ENCODE measurements at places on chromosomes 7 and 10.
A peak's percentile ranks its signal among the peaks of the same experiment; 100 is the strongest.

DNA sequence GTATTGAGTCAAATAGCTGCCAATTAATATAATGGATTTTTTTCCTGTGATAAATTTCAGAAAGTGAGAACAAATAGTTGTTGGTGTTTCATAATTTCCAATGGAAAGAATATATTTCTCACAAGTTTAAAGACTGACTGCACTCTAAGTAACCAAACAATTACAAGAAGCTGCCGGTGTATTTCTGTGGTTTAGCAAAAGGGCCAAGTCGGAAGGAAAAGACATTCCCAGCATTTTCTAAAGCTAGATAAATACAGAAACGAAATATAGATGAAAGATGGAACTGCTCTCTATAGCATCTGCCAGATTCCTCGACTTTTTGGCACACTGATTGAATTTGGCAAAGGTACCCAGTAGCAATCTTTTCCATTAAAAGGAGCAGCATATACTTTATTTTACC lies 92.7 kb upstream of the MKX start:
- no peak for DNase-seq

DNA sequence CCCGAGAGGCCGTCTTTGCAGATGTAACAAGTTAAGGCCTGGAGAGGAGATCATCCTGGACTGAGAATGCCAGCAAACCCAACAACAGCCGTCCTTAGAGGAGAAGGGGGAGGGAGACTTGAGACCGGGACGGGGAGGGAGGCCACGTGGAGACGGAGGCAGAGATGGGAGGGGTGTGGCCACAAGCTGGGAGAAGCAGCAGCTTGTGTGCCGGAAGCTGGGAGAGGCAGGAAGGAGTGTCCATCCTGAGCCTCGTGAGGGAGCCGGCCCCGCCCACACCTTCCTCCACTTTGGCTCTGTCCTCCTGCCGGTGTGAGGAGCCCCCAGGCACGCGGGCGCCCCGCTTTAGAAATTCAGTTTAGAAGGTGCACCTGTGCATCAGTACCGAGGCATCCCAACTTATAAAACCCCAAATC lies 95.7 kb downstream of the DNAJB6 start:
- no peak for DNase-seq

DNA sequence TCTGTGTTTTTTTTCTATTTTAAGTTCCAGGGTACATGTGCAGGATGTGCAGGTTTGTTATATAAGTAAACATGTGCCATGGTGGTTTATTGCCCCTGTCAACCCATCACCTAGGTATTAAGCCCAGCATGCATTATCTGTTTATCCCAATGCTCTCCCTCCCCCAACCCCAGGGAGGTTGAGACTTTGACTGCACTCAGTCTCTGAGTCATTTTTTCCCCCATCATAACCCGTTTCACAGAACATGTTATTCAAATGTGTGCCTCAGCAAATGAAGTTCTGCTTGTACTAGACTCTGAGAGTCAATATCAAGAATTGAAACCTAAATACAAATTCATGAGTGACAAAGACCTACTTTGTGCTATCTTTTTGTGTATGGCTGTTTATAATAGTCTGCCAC lies 70.0 kb upstream of the CYP26C1 start:
- DNase-seq, result no peak

GRCh38 chr10:52900593-52900992 lies 128.0 kb upstream of the MBL2 start:
- no peak for DNase-seq

DNA sequence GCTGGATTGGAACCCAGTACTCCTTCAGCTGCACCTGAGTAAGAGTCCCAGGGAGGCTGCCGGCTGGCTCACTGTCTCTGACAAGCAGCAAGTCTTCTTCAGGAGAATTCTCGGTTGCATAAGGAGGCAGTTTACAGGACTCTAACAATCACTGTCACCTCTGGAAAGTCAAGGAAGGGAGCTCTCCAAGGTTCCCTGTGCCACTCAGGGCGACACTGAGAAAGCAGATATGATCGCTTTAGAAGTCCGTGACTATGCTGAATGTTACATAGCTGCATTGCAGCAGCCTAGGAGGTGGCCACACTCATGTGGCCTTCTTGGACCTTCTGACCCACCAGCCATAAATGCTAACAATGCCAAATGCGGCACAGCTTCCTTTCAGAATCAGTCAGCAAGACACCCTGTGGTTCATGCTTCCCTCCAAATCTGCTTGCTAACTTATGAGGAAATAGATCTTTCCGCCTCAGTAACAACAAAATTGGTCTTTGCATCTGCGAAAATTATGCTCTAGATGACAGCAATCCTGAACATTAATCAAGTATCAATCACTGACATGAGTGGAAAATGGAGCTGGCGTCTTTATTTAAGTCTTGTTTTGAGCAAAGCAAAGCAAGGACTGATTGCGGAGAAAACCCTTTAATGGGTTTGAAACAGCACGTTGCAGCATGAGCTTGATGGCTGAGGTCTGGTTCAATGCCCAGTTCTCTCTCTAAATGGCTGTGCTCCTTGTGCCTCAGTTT lies 132.9 kb downstream of the ATXN7L1 start:
- DNase-seq, result no peak

DNA sequence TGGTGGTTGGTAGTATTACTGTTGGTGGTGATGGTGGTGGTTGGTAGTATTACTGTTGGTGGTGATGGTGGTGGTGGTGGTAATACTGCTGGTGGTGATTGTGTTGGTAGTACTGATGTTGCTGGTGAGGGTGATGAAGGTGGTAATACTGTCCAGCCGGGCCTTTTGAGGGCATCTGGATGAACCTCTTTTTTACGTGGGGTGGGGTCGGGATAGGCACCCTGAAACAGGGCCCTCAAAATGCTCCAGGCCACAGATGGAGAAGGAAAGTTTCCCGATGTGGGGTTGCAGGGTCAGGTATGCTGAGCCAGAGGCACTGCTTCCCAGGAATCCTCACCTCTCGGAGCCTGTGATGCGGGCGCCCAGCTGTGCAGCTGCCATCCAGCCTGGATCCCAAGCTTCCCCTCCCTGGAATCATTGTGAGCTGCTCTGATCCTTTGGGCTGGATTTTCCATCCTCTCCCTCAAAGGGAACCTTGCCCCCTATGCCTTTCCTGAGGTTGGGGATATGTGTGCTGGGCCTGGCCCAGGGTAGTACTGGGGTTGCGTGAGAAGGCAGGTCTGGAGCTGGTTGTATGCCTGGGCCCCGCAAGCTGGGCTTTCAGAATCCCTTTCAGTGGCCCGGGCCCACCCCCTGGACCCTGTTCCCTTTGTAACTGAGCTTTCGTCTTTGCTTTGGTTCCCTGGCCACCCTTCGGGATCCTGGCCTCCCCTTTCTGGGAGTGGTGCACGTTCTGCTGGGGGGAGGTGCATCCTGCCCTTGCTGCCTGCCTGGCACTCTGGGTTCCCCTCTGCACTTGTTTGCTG lies 43.3 kb downstream of the DOCK1 start:
- DNase-seq, result no peak

GRCh38 chr7:104816537-104816936 lies 197.5 kb upstream of the KMT2E start:
- DNase-seq, result no peak

GRCh38 chr10:33963729-33964128 lies 629.3 kb upstream of the NRP1 start:
- DNase-seq, result no peak

DNA sequence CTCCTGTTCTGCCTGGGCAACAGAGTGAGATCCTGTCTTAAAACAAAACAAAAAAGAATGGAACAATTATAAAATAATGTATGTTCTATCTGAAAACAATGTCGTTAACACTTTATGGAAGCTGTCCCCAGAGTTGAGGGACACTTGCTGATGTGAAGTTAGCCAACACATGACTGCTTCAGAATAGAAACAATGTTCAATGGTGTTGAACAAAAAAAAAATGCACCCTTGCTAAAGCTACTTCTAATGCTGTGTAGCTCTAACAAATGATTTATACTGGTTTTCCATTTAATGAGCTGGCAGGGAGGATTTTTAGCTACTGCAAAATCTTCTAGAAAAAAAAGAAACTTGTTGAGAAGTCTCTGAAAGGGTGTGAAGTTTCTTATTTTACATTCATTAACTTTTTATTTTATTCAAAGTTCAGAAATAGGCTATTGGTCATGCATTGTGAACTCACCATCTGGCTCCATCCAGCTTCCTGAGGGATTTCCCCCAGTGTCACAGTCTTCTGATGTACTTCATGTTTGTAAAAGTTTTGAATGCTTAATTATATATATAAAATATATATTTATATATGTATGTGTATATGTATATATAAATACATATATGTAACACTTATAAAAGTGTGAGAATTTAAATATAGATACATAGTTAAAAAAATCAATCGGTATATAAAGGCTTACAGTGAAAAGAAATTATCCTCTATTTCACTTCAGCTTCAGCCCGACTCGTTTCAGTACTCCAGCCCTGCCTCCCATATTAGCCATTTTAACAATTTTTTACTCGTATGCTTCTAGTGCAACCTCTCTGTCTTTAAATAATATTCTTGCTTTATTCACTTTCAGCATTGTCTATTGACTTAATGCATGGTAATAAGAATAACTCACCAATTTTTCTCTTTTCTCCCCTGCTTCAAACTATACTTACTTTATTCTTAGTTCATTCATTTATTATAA lies 35.0 kb downstream of the HDAC9 start:
- no peak for DNase-seq

DNA sequence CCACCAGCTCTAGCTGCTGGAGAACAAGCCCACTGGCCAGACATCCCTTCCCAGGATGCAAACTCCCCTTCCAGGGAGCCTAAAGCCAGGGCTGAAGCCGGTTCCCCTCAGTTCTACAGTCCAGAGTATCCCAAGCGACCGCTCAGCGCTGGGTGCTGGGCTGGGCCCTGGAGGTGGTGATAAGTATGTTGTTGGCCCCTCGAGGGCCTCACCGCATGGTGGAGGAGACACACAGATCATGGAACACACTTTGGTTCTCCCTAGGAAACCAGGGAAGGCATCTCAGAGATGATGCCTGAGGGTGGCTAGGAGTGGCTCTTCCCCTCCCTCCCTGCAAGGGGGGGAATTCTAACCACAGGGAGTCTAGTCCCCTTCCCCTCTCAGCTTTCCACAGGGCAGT lies 4.4 kb downstream of the PODXL start:
- DNase-seq, result no peak

- no peak for DNase-seq
Measured at GRCh38 chr7:55382251-55382650, 17.1 kb downstream of the LANCL2 start.

- no peak for DNase-seq
Measured at GRCh38 chr7:4123823-4124222, 558.3 kb upstream of the FOXK1 start.

GRCh38 chr10:132692311-132692710 lies 93.6 kb downstream of the NKX6-2 start:
- DNase-seq, result no peak

DNA sequence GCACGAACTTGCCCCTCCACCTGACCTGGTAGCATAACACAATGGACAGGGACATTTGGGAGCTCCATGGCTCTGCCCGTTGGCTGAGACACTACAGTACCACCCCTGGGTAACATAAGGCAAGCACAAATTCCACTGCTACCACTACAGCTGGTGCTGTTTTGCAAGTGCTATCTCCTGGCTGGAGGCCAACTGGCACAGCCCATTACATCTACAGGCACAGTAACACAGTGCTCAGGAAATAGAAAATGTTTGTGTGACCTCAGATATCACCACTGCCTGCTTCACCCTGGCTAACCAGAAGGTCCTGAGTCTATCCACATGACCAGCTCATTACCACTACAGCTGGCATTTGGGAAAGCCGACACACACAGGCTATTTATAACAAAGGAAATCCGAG lies 631.1 kb upstream of the MBL2 start:
- DNase-seq, result no peak

- DNase-seq, result no peak
Measured at GRCh38 chr7:11737723-11738122, 94.3 kb downstream of the THSD7A start.

GRCh38 chr10:80599424-80599847 lies 61.7 kb downstream of the SH2D4B start:
- peak; percentile 58 for DNase-seq

- no peak for DNase-seq
Measured at GRCh38 chr10:3982746-3983442, 197.9 kb upstream of the KLF6 start.

DNA sequence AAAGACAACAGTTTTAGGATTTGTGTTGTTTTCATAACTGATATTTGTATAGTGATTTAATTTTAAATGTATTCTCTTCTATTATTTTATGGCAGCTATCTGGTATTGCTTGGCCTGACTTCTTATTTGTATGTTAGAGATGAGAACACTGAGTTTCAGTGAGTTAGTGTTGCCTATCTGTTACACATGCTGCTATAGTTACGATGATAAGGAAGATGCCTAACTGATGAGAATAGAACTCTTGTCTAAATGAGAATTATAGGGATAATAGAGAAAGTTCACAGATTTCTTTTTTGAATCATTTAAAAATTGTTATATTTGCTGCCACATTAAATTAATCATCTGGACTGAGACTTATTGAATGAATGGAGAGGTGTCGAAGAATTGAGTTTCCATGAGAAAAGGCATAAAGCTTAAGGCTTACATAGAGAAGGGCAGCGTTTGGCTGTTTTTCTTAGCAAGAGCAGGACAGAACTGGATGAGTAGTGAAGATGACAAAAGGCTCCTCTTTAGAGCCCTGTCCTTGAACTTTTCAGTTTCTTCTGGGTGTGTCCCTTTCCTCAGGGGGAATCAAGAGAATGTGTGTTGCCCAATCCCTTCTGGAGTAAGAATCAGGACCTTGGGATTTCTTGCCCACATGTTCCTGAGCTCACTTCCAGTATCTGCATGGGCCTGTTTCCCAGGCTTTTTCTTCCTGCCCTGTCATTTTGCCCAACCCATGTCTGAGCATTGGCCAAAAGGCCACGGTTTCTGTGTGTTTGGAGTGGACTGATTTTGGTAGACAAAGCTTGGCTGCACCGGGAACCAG lies 195.6 kb upstream of the CSTF2T start:
- no peak for DNase-seq

- DNase-seq, result no peak
Measured at GRCh38 chr10:122519144-122519543, 41.4 kb upstream of the DMBT1 start.

GRCh38 chr10:33010132-33011037 lies 52.4 kb upstream of the ITGB1 start:
- DNase-seq, result no peak

- DNase-seq, result no peak
Measured at GRCh38 chr10:36170943-36171501, 528.9 kb upstream of the FZD8 start.

GRCh38 chr7:157987906-157988305 lies 599.7 kb downstream of the PTPRN2 start:
- DNase-seq, result no peak

DNA sequence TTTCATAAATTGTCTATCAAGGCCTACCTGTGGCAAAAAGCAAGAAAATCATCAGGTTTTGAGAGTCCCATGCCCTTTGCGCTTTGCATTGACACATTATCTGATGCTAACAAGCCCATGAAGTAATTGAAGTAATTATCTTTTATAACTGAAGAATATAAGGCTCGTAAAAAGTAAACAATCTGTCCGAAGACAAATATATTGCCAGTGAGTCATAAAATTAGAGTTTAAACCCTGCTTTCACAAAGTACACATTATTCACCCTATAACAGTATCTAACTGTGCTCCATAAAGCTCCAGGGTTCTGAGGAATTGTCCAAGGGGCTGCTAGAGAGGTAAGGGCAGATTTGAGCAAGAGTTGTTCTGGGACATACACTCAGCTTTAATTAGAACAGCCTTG lies 102.3 kb upstream of the PPP1R3A start:
- no peak for DNase-seq

GRCh38 chr10:71217266-71218045 lies 5.1 kb downstream of the UNC5B start:
- DNase-seq, result no peak

- no peak for DNase-seq
Measured at GRCh38 chr10:60029475-60029874, 123.1 kb upstream of the CCDC6 start.

- no peak for DNase-seq
Measured at GRCh38 chr10:74955796-74956195, 129.4 kb downstream of the KAT6B start.

Data from GM18507 (cell line).